Anterior cingulate cortex (tissue), 58 donors: ENCODE measurements at places on chromosomes 13 and 19.
A peak's percentile ranks its signal among the peaks of the same experiment; 100 is the strongest.

- DNase-seq: no peak
Observed at GRCh38 chr13:42611086-42611779, 37.3 kb downstream of the TNFSF11 start.

GRCh38 chr13:94073007-94073744 lies 406.3 kb downstream of the DCT start:
- no peak for DNase-seq

- DNase-seq: peak; percentile 23
Observed at GRCh38 chr19:52689843-52690368, 44.9 kb downstream of the ZNF611 start.

GRCh38 chr13:108850691-108851090 lies 221.3 kb downstream of the MYO16 start:
- no peak for DNase-seq

GRCh38 chr13:38951525-38952313 lies 38.9 kb downstream of the STOML3 start:
- no peak for DNase-seq

DNA sequence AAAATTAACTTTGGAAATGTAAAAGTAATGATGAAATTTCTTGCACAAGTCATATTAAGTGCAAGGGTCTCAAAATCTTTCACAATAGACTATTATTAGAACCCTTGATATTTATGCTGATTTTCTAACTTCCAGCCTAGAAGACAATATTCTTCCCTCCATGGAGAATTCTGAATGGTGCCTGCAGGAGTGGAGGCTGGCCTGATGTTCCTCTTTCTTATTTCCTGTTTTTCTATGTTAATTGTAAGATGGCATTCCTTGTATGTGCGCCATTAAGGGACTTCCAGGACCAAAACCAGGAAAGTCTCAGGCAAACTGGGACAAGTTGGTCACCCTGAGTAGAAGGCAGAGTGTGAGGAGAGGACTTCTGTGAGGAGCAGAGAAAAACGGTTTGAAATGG lies 294.9 kb downstream of the DLEU7 start:
- no peak for DNase-seq

DNA sequence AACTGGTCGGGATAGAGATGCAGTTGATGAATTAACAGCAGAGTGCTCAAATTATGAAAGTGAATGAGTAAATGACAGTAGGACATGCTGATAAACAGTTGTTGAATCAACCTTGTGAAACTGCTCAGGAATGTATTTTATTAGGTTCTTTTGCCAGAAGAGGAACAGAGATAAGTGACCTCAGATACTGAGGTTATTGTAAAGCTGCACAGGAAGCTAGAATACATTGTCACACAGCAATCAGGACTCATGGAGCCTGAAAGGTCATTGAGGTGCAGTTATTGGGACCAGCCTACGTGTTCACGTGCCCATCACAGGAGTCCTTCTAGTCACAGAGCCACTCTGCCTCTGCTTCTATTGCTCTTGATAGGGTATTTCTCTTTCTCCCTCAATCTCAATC lies 47.5 kb upstream of the MED4 start:
- no peak for DNase-seq

GRCh38 chr19:19039901-19040300 lies 6.5 kb downstream of the ARMC6 start:
- DNase-seq: no peak

DNA sequence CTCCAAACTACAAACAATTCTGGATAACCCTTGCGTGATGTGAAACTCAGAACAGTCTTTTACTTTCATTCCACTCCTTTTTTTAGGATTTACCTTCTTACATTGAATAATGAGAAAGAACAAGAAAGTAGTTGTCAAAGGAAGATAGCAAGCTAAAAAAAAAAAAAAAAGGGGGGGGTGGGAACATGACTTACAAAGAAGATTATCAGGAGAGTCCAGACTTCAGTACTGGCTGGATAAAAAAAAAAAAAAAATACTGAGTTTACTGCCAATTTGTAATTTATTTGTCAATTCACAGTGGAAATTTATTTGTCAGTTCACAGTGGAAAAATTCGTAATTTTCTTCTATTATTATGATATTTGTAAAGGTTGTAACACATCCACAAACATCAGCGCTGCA lies 792.4 kb upstream of the SLITRK5 start:
- no peak for DNase-seq

DNA sequence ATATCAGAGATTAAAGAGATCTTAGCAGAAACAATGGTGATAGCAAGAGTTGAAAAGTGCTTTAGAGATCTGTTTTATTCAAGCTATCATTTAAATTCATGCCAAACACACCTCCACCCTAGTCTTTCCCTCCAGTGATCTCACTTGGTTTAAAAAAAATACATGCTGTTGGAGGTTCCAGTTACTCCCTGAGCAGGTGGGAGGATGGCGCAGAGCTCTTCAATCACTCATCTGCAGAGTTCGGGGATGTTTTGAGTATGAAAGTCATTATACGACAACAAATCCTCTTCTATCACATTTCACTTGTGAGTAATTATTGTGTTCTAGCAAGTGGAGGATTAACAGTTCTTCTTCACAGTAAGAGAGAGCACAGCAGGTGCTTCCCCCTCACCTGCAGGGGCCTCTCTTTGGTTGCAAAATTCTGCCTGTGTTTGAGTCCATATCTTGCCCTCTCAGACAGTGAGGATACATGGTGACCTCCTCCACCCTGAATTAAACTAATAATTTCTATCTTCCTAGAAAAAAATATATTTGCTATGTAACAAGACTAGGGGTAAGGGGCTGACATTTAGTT lies 376.7 kb downstream of the LIG4 start:
- DNase-seq: no peak

DNA sequence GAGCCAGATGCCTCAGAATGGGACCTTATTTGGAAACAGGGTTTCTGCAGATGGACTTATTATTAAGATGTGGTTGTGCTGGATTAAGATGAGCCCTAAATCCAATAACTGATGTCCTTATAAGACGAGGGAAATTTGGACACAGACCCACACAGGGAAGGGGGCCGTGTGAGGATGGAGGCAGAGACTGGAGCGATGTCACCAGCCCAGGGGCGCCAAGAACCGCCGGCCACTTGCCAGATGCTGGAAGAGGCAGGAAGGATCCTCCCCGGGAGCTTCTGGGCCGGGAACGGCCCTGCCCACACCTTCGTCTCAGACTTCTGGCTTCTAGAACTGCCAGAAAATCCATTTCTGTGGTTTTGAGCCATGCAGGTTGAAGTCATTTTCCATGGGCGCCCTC lies 26.6 kb downstream of the GNG7 start:
- no peak for DNase-seq

DNA sequence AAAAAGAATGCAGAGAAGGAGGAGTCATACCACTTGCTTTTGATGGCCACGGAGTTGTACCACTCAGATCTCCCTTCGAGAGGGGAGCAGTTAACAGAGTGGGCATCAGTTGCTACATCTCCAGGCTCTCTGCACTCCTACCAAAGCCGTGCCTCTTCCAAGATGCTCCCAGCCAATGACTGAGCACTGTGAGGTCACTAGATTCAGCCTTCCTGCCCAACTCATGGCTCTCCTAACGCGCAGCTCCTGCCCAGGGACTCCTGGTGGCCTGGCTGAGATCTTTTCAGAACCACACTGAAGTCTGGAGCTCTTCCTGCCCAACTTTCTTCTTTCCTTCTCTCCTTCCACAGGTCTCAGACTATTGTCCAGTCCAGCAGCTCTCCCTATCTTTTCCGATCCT lies 66.7 kb downstream of the LHFPL6 start:
- DNase-seq: no peak

DNA sequence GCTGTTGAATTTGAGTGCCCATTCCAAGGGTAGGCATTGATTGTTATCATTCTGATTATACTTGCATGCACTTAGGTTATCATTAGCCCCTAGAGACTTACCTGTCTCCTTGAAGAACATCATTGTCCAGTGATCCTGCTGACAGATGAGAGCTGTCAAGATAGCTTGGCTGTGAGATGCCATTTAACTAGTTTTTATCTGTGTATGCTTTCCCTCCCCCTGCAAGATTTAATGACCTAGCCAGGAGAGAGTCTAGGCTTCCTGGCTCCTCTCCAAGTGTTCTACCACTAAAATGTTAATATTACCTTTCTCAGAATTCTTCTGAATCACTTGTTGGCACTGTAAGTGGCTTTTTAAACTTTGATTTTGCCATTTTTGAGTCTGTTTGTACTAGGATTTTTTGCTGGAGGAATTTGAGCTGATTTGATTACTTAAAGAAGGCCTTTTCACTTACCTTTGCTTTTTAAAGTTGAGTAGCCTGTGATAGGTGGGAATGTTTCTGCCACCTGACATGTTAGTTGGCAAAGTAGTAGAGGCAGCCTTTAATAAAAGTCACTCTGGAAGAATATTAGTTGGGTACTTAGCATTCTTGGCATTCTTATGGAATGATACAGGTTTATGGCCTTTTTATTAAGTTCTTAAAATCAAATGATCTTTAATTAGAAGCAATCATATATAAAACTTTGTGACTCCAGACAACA lies 41.1 kb downstream of the ARHGAP35 start:
- no peak for DNase-seq

DNA sequence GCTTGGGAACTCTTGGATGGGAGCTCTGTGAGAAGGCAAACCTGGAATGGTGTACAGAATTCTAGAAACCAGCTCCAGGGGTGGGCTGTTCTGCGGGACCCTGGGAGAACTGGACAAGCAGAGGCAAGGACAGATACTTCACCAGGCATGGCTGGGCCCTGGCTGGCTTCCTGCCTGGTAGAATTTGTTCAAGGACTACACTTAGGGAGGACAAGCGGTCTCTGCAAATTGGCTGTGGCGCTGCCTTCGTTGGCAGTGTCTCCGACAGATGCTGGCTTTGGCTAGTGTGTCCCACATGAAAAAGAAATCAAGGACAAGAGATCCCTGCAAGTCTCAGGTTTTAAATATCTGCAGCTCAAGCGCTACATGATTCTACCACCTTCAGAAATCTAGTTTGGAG lies 12.4 kb downstream of the CEBPG start:
- DNase-seq: no peak

- no peak for DNase-seq
Observed at GRCh38 chr19:4705413-4706131, 18.1 kb downstream of the DPP9 start.

GRCh38 chr13:109989155-109989554 lies 202.8 kb upstream of the IRS2 start:
- DNase-seq: no peak

GRCh38 chr13:34459856-34460255 lies 482.2 kb upstream of the NBEA start:
- no peak for DNase-seq

GRCh38 chr19:6108721-6109633 lies 1.3 kb downstream of the RFX2 start:
- peak; percentile 31 for DNase-seq

DNA sequence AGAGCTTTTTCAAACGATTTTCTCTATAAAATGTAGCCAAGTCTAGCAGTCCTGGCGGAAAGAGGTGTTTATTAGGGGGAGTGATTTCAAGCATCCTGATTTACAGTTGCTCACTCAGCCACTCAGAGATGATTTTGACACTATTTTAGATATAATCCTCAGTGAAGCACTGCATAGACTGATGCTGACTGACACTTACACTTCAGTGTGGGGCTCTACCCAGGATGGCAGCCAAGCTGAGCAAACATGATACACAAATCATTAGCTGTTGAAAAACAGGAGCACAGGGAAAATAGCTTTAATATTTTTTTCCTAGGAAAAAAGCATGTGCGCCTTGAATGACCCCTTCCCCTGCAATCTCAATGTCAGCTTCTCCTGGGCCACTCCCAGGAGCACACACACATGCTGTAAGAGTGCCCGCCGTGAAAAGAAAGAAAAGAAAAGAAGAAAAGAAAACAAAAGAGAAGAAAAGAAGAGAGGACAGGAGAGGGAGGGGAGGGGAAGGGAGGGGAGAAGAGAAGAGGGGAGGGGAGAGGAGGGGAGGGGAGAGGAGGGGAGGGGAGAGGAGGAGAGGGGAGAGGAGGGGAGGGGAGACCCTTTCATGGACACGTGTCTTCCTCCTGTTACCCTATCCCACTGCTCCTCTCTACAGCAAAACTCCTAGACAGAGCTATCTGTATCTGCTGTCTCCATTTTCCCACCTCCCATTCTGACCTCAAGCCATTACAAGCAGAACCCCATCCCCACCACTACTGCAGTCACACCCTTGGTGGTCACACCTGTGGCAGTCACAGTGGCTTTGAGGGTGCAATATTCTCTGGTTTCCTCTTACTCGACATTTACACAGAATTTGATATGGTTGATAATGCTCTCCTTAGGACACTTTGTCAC lies 36.4 kb downstream of the RCBTB2 start:
- DNase-seq: no peak
